Caki2 (cell line): ENCODE measurements at places on chromosomes 1 and 21. TPM values are rescaled to one million over a fixed set of nuclear protein-coding genes. Genes with fewer than 3 reads are reported as not detected.

GRCh38 chr1:230626232-230626631 is 16.0 kb upstream of the COG2 start:
- DNase-seq: no peak

DNA sequence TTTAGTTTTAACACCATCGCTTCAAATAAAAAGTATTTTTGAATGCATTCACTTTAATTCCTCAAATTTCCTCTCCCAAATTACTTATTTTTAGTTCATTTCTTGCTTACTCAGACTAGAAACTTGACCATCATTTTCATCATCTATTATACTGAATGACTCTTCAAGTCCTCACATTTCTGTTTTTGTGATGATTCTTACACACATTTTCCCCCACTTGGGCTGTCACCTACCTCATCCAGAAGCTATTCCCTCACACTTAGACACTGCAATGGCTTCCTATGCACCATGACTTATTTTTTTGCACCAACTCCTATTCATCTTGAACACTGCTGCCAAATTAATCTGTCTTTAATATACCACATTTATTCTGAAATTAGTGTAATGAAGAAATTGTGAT is 239.6 kb upstream of the DUSP10 start:
- DNase-seq: no peak

HSPB7 gene
- not detected in 2 replicates for total RNA-seq

DNA sequence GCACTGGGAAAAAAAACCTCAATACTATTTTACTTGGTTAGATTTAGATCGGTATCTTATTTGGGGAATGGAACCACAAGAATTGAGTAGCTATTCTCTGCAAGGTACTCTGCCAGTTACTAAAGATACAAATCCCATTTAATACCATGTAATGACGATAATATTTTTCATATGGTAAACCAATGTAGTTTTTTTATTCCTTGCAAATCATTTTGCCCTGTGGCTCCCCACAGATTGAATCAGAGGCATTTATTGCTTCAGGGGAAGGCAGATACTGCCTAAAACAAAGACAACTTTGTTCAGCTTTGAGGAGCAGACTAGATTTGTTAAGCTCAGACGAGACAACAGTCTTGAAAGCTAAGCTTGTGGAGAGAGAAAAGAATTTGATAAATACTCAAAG is 226.7 kb upstream of the RUNX1 start:
- DNase-seq: no peak
